B cell (primary cell): ENCODE measurements at places on chromosomes 6 and 20.
A peak's percentile ranks its signal among the peaks of the same experiment; 100 is the strongest.

GRCh38 chr20:34249291-34249690 lies 8.1 kb downstream of the ASIP start:
- DNase-seq = peak; percentile 18

GRCh38 chr6:111890988-111891387 lies 17.7 kb upstream of the FYN start:
- DNase-seq = no peak

DNA sequence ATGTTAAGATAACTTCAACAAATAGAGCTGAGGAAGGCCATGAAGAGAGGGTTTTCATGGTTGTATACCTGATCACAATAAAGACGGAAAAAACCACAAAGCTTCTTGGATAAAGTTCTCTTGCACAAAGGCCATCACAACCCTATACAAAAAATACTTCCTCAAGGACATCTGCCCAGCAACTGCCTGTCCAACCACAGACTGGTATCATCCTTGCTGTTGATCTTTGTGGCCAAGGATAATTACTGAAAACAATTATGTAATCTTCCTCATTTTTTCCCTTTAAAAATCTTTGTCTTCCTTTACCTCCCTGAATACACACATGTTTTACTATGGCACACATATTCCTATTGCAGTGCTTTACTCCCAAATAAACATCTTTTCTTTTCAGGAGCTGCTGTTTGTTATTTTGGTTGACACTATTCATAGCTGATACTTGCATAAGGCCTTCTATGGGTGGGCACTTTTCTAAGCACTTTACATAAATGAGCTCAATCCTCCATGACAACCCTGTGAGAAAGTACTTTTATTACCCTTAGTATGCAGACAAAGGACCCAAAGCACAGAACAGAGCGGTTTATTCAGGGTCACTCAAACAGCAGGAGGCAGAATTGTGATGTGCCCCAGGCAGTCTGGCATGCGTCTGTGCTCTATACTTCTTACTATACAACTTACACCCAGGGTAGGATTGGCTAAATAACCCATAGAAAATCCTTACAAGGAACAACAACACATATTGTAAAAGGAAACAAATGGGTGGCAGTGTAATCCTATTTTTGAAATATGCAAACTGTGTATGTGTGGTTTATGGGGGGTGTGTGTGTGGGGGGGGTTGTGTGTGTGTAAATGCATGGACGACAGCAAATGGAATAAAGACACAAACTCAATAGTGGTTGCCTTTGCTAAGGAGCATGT lies 35.1 kb downstream of the SNRNP48 start:
- DNase-seq = no peak

- no peak for DNase-seq
Observed at GRCh38 chr20:22379472-22379871, 204.9 kb downstream of the FOXA2 start.

DNA sequence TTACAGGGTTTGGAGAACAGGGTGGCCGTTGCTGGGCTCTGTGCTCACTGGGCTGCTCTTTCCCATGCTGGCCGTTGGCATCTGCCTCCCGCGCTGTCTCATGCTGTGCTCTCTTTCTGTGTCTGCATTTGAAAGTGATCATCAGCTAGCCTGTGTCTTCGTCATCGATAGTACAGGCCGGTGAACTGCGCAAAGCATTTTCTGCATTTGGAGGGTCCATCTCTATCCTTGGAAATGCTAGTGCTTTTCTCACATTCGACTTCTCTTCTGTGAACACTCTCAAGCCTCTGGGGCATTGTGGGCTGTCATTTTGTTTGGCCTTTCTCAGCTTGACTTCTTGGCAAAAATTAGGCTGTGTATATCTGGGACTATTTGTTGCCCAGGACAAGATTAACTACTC lies 6.8 kb upstream of the SNHG17 start:
- no peak for DNase-seq

DNA sequence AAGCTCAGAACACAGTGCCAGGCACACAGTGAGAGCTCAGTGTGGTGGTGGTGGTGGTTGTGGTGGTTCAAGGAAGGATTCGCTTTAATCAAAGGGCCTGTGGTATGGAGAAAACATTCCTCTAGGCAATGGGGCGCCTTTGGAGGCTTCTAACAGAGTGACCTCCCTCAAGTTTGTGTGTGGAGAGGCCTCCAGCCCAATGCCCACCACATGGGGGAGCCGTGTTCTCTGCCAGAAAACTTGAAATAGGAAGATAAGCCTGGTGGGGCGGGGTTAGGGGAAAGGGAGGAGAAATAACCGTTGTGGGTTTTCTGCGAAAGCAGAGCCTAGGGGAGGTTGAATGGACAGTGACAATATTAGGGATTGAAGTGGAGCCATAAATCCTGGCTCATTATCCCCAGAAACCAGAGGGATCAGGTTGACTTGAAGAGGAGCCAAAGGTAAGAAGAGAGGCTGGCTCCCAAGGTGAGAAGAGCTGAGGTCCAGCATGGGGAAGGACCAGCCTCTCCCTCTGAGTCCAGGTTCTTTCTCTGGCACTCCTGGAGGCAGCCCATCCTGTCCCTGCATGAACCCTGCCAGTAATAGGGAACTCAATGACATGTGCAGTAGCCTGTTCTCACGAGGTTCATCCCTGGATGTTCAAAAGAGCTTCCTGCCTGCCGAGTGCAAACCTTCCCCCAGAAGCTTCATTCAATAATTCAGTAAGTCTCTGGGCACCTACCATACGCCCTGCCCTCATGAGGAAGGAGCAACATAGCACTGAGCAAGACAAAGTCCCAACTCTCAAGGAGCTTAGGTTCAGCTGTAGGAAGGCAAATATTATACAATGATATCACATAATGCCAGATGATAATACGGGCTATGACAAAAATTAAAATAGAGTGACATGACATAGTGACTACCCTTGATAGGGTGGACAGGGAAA lies 51.4 kb downstream of the TGM2 start:
- no peak for DNase-seq

DNA sequence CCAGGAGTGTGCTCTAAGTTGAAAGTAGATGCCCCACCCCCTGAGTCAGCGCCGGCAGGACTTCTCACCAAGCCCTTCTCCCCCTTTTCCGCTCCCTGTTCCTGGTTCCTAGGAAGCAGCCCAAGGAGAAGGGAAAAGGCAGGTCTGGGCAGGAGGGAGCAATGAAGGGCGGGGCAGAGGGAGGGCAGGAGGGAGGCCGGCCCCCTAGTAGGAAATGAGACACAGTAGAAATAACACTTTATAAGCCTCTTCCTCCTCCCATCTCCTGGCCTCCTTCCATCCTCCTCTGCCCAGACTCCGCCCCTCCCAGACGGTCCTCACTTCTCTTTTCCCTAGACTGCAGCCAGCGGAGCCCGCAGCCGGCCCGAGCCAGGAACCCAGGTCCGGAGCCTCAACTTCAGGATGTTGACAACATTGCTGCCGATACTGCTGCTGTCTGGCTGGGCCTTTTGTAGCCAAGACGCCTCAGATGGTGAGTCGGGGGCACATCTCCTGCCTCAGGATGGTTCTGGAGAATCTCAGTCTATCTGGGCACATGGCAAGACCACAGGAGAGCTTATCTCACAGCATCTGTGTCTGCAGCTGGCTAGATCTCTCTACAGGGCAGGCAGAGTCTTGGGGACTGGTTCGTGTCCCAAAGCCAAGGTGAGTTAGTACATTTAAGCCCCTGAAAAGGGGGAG lies at the start of gene PROCR:
Gene PROCR, plus strand, starts transcription at position 320 of the 681 bp plus-strand sequence. Its CDS starts 83 bp downstream, at position 403.
- DNase-seq = peak; percentile 28

DNA sequence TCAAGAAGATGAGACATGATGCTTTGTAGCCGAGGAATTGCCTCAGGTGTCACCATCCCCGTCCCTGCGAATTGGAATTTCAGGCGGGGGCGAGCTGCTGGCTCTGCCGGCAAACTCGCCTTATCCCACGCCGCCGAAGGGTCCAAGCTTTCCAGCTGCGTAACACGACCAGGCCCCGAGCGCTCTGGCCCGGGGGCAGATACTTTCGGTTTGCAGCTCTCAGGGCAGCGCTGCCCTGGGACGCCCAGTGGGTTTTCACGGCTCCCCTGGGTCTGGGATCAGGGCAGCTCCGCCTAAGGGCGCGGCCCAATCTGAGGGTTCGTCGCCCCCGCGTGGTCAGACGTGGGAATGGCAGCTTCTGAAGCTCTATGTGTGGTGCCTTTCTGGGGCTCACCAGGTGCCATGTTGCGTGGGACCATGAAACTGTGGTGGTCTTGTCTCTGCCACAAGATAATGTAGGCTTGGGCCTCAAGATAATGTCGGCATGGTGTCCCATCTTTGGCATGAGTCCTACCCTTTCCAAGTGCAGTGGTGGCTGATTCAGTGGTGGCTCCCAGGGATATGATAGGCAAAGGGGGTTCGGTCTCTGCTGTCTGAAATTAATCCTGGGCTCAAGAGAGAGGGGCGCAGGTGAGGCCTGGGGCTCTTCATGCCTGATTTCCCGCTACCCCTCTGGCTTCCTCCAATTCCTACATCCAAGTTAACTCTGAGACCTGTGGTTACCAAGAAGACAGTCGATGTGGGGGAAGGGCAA lies 21.0 kb downstream of the PIGT start:
- peak; percentile 89 for DNase-seq
